ENCODE measurements at places on chromosomes 5 and 9.

DNA sequence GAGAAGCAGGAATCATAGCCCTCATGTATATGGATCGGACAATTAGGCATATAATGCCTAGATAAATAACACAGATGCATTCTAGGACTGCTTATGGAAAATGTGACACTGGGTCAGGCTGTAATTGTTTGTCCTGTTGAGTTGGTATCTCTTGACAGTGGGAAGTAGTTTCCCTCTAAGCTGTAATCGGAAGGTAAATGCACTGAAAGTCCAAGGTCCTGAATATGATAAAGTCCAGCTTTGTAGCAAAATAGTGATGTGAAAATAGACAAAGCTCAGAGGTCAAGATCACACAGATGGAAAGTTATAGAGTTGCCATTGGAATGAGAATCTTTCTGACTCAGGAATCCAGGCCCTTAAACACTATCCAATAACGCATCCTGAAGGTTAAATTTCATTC lies 214.2 kb downstream of the GABRB2 start:
- no peak for DNase-seq

DNA sequence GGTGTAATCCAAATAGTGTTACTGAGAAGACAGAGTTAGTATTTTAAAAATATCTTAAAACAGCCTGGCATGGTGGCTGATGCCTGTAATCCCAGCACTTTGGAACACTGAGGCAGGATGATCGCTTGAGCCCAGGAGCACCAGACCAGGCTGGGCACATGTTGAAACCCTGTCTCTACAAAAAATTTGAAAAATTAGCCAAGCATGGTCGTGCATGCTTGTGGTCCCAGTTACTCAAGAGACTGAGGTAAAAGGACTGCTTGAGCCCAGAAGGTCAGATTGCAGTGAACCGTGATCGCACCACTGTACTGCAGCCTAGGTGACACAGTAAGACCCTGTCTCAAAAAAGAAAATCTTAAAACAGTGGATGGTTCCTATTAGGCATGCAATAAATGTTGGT lies 12.4 kb downstream of the IFNA1 start:
- DNase-seq: no peak

- DNase-seq: no peak
Measured at GRCh38 chr5:116605310-116606070, 30.9 kb upstream of the SEMA6A start.

DNA sequence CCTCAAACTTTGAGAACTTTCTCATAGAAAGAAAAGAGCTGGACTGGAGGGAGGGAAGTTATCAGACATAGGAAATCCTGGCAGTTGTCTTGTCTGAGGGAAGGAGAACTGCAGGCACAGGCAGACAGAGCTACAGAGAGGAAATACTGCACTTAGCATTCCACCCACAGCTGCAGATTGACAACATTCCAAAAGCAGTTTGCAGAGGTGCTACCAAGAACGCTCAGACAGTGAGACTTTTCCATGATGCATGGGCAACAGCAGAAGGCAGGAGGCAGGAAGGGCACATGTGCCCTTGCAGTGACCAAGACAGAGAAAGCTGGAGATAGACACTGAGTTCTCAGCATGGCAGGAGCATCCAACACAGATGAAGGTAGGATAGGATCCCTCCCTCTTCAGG lies 327.5 kb upstream of the ZNF462 start:
- DNase-seq: no peak

DNA sequence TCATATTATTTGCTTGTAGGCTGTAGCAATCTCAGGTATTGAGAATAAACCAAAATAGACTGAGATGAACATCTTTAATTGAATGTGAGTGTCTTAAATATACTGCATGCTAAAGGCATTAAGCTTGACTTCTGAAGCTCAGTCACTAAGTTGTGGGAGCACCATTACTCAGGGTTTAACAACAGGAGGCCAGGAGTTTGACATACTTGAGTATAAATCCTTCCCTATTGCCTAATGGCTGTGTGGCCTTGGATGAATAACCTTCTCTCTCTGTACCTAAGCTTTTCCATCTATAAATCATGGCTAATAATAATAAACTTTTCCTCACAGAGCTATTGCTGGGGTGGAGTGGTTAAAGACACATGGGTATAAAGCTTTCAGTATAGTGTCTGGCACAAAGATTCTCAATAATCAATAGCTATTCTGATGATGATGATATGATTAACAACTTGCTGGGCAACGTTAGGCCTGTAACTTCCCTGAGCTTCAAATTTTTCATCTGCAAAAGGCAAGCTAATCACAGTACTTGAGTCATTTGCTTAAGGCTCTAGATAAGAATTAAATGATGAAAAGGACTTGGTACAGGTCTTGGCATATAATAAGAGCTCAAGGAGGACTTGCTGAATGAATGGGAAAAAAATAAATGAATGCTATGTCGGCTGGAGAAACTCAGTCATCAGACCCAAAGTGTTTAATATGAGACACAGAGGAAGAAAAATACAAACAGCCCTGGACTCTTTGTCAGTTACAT lies 174.0 kb upstream of the IL12B start:
- DNase-seq: no peak

DNA sequence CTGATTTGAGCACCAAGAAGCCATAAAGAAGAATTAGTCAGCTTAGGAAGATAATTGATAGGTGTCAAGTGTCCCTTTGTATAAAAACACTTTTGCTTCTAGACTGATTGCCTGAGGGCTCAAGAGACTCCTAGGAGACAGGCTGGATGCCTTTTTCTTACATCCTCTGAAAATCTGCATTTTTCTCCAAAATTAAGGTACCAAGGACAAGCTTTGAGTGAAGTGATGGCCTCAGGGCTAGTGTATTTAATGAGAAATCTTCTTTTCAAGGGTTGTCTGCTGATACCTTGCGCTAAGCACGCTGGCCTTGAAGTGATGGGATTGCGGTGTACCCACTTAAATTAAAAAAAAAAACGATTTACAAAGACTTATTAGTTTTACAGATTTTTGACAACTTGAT lies 304.0 kb downstream of the TLR4 start:
- DNase-seq: no peak

GRCh38 chr5:177111720-177112394 lies 21.7 kb upstream of the NSD1 start:
- DNase-seq: peak; percentile 55

- no peak for DNase-seq
Measured at GRCh38 chr5:171205375-171205774, 103.7 kb upstream of the TLX3 start.

DNA sequence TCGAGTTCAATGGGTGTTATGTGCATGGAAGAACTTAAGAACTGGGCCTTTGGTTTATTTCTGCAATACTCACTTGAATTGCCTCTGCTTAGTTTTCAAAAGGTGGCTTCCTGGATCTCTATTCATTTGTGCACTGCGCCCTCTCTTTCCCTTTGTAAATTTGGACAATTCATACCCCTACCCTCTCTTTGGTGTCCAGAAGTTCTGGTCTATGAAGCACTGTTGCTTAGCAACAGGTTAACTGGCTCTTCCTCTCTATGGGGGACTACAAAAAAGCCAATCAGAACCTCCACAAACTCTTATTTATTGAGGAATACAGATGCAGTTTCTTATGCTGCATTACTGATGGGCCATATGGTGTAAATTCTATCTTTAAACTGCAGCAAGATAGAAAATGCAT lies 13.5 kb upstream of the FAM120A start:
- no peak for DNase-seq

DNA sequence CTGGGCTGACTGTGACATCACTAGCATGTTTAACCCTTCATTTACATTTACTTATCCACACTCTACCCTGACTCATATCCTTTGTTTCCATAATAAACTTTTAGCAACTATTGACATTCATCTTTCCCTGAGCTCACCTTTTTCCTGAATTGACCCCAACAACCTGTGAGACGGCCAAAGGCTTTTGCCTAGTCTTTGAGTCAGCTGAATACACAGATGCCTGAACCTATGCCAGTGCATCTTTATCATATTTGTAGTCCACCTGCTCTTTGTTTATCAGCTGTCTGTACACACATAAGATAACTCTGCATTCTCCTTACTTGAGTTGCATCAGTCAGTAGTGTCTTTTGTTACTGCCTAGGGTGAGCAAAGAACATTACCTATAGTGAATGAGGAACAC lies 128.5 kb upstream of the HMHB1 start:
- no peak for DNase-seq

DNA sequence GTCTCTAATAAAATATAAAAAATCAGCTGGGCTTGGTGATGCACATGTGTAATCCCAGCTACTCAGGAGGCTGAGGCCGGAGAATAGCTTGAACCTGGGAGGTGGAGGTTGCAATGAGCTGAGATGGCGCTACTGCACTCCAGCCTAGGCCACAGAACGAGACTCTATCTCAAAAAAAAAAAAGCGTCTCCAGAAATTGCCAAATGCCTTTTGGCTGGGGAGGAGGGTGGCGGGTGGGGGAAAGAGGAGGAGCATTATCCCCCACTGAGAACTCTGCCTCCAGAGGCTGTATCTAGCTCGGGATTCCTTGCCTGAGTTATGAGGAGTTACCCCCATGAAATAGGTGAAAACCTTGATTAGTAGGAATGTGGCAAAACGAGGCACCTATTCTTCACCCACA lies 4.8 kb downstream of the ROPN1L start:
- no peak for DNase-seq

GRCh38 chr5:218457-219291 lies 554 bp downstream of the SDHA start:
- DNase-seq: peak; percentile 17

GRCh38 chr9:75239176-75239575 lies 150.9 kb downstream of the OSTF1 start:
- DNase-seq: no peak

DNA sequence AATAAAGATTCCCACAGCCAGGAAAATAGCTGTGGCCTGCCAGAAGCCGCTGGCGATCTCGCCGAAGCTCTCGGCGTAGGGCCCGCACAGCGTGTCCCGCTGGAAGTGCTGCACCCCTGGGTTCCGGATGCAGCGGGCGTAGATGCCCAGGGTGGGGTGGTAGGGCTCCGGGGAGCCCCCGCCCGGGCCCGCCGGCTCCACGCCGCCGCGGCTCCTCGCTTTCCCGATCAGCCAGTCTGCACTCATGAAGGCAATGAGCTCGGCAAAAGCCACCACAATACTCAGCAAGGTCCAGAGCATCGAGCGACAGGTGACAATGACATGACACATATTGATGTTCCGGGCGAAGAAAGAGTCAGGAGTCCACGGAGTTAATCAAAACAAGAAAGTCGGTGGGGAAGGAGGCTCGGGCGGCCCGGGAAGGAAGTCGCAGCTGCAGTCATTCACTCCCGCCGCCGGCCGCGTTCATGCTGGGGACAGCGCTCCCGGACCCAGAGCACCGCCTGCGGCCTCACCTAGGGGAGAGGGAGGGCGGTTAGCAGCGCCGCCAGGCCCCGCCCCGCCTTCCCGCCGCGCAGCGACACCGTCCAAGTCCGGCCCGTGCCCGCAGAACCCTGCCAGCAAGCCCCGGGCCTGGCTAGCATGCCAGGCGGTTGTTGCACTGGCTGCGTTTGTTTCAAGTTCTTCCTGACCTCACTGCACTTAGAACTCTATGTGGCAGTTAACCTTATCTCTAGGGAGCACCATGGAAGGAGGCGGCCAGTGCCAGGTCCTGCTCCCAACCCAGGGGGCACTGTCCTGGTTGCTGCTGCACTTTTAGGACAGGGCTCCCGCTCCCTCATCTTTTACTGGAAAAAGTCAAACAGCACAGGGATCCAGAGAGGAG lies 138.4 kb downstream of the LHFPL2 start:
- DNase-seq: peak; percentile 2

GRCh38 chr9:136824496-136825225 lies 16.9 kb downstream of the RABL6 start:
- no peak for DNase-seq

- DNase-seq: no peak
Measured at GRCh38 chr9:127572961-127573721, 38.9 kb upstream of the STXBP1 start.

DNA sequence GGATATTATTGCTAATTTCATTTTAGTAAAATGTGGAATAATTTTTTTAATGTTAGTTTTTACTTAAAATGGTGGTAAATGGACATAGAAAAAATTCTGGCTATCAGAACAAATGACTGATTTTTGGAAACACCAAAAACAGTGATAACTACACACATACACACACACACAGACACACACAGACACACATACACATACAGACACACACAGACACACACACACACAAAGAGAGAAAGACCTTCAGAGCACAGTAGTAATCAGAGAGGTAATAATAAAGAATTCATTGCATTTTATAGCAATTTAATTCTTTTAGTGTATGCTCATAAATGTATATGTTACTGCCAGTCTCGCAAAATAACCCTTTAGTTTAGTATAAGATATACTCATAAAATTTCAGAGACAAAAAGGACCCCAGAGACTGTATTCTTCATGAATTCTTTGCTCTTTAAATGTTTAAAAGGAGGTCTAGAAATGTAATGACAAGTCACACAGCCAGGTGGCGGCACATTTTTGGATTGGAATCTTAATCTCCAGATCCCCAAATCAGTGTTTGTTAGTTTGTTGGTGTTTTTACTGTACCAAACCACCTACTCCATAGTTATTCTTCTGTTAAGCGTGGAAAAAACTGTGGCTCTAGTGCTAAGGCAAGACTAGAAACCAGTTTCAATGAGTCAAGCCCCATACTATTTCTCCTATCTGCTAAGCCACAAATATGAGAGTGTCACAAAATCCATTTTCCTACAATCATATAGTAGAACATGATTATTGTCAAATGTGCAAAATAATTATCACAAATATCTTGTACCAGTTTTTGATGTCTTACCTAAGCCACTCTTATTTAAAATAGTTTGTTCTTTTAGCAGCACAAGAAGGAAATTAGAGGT lies 109.9 kb downstream of the EDIL3 start:
- no peak for DNase-seq
